ENCODE measurements at places on chromosomes 7 and 10.
A peak's percentile ranks its signal among the peaks of the same experiment; 100 is the strongest.

GRCh38 chr7:49564379-49564714 is 209.1 kb upstream of the VWC2 start:
- no peak for DNase-seq

- DNase-seq: peak; percentile 83
Observed at GRCh38 chr10:35058134-35058533, 32.0 kb downstream of the CUL2 start.

DNA sequence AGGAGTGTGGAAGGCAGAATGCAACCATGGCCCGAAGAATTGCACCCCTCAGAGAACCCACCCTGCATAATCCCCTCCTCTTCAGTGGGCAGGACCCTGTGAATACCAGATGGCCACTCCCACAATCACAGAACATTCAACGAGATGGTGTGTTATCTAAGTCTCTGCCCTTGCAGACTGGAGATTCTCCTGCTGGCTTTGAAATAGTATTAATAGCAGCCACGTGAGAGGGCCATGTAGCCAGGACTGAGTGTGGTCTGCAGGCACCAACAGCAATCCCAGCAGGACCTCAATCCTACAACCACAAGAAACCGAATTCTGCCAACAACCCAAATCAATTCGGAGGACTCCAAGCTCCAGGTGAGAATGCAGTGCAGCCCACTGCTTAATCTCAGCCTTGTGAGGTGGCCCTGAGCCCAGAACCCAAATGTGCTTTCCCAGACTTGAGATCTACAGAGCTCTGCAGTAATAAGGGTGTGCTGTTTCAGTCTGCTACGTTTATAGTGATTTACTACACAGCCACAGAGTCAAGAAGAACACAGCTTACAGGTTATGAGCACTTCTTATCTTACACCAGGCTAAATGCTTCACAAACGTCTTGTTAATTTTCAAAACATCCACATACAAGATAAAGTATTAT is 72.1 kb downstream of the VOPP1 start:
- DNase-seq: no peak

- DNase-seq: peak; percentile 34
Observed at GRCh38 chr7:77685233-77685632, 11.0 kb upstream of the RSBN1L start.

DNA sequence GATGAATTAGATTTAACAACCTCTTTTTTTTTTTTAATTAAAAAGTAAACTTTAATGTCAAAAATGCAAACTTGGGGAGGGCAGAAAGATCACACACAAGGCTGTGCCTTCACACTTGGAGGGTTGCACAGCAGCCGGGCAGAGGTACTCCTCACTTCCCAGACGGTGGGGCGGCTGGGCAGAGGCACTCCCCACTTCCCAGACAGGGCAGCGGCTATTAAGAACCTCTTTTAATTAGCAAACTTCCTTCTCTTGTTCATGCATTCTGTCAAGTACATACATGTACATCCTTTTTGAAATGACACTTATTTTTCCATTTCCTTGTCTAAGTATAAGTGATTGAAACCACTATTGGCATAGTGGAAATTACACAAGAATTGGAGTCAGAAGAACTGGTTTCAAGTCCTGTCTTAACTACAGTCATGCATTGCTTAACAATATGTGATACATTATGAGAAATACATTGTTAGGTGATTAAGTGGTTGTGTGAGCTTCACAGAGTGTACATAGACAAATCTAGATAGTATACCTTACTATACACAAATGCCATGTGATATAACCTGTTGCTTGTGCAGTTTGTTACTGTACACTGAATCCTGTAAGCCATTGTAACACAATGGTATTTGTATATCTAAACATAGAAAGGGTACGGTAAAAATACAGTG is 26.5 kb downstream of the BTRC start:
- no peak for DNase-seq

GRCh38 chr10:49611816-49612512 is 1.9 kb downstream of the SLC18A3 start:
- DNase-seq: no peak

- no peak for DNase-seq
Observed at GRCh38 chr7:142590830-142591457, 158.3 kb upstream of the PRSS1 start.

GRCh38 chr7:94391726-94392392 is 2.8 kb upstream of the COL1A2 start:
- peak; percentile 67 for DNase-seq

DNA sequence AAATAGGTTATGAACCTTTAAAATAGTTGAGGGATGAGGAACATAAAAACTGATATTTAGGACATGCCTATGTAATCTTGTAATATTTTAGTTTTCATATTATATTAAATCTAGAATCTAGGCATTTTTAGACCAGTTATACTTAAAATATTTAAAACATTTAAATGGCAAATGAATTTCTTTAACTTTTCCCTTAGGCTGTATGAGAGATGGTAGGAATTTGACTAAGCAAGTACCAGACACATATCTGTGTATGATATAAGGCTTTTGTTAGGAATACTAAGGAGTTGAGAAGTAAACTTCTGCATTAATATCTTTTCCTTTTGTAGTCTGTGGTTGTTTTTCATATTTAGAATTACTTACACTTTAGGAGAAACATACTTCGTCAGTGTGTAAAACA is 25.1 kb downstream of the SEPTIN7 start:
- DNase-seq: no peak

GRCh38 chr10:125641398-125641797 is 41.6 kb downstream of the TEX36 start:
- DNase-seq: peak; percentile 44

DNA sequence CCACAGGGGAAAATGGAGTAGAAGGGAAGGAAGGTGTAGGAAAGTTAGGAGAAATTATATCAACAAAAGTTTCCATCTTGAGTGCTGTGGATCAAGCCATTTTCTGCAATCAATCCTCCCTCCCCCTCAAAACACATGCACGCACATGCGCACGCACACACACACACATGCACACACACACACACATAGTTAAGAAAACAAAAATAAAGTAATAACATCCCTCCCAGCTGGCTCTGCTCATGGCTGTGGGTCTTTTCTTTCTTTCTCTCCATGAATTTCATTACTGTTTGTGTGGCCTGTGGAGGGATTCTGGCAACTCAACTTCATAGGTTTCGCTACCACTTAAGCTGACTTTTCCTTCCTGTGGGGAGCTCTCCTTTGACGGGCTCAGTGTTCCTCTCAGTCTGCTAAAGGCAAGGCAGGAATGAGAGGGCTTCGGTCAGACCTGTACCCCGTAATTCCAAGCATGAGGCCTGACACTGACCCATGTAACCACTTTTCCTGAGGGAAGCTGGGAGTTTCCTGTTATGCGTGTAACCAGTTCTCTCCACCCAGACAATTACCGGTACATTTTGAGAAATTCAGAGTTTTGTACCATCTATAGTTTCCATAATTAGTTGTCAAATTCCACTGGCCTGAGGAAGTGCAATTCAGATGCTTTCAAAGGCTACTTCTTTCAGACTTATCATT is 79.8 kb downstream of the ZNF92 start:
- DNase-seq: no peak

DNA sequence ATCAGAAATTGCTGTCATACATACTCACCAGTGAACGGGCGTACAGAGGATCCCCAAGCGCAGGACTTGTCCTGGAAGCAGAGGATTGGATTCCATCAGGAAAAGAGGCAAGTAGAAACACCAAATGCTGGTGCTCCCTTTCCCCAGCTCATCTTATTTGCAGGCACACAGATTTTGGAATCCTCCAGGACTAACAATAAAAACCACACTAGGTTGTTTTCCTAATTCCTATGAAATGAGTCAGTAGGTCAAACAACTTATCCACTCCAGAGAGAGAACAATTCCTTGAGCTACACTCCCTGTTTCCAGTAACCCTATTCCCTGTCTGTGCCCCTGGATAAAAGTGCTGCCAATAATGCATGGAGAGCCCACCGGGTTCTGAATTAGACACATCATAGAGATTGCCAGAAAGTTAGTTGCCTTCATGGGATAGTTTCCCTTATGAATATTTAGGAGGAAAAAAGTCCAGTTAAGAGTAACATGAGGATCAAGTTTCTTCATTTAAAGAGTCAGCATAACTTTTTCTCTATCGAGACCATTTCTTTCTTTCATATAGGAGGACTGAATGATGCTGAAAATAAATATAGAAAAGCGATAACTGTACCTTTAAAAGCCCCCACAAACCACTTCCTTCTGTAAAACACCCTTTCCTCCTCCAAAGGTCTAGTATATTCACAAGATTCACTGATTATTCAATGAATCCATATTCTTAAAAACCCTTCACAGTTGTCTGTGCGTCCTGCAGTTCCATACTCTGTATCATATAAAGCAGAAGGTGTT is 178.3 kb upstream of the KLF14 start:
- DNase-seq: no peak

- peak; percentile 93 for DNase-seq
Observed at GRCh38 chr10:99788598-99789256, 6.3 kb downstream of the ABCC2 start.

DNA sequence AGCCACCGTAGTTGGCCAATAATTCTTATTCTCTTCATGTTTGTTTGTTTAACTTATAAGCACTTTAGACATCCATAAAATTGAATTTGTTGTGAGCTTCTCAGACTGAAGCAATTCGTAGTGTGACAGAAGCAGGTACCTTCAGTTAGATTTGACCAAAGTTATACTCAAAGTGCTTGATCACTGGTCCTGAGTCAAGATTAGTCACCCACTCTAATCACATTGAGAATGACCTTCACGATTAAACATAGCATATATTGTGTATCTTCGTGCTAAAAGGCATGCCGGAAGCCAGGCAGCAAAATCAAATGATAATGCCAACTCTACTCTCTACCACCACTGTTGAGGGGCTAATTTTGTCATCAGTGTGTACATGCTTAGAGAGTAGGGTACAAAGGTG is 763.7 kb upstream of the MBL2 start:
- DNase-seq: no peak

DNA sequence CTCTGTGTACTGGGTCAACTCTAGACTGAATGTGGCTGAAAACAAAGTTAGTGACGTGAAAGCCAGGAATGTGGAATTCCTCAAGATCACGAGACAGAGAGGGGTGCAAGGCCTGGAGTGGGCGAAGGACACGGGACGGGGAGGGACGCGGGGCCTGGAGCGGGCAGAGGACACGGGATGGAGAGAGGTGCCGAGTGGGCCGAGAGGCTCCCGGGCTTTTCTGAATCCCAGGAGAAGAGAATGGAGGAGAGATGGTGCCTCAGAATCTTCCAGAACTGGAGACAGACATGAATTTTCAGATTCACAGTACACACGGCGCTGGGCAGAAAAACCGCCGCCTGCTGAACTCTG is 50.6 kb upstream of the PRKAR1B start:
- no peak for DNase-seq

GRCh38 chr7:87450706-87451105 is 24.8 kb downstream of the ABCB4 start:
- DNase-seq: no peak

DNA sequence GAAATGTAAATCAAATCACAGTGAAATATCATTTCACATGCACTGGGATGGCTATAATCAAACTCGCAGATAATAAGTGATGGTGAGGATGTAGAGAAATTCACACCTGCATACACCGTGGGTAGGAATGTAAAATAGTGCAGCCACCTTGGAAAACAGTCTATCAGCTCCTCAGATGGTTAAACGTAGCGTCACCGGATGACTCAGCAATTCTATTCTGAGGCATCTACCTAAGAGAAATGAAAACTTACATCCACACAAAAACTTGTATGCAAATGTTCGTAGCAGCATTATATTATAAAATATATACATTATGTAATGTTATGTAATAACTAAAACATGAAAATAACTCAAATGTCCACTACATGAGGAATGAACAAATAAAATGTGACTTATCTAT is 38.9 kb downstream of the SH3PXD2A start:
- DNase-seq: peak; percentile 41

DNA sequence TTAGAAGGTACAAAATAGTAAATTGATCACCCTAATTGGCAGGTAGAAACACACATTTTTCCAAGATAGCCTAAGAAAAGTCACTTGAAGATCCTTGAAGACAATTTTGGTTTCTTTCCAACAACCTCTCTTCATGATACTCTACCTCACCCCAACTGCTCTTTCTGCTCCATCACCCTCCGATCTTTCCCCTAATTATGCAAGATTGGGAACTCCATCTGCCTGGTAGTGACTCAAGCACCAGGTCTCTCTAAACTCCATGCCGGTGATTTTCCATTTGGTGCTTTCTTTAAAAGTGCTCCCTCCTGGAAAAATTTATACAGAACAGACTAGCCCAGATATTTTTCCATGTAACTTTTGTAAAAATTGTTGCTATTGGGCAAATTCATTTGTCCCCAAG is 1.1 kb upstream of the AKR1B1 start:
- DNase-seq: peak; percentile 56

GRCh38 chr7:2641406-2642393 is 9.9 kb downstream of the TTYH3 start:
- peak; percentile 94 for DNase-seq

- peak; percentile 6 for DNase-seq
Observed at GRCh38 chr10:131786756-131787605, 113.8 kb upstream of the PPP2R2D start.

DNA sequence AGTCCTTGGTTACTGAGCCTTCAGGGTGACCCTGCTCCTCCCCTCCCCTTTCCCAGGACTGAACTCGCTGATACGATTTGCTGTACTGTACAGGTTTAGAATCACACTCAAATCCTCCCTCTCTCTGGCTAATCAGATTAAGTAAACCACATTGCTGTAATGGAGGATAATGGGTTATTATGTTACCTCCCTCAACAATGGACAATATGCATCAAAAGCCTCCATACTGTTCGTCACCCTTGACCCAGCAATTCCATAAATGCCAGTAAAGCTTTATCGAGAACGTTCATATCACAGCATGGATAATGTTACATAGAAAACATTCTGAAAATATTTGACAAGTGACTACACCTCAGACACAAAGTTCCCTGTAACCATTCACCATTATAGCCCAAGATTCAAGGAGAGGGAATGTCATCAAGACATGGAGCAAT is 61.7 kb downstream of the FAM107B start:
- DNase-seq: peak; percentile 23

GRCh38 chr7:1895664-1896515 is 225.8 kb downstream of the ELFN1 start:
- DNase-seq: peak; percentile 23

- no peak for DNase-seq
Observed at GRCh38 chr7:30074422-30075030, 46.3 kb downstream of the PLEKHA8 start.

DNA sequence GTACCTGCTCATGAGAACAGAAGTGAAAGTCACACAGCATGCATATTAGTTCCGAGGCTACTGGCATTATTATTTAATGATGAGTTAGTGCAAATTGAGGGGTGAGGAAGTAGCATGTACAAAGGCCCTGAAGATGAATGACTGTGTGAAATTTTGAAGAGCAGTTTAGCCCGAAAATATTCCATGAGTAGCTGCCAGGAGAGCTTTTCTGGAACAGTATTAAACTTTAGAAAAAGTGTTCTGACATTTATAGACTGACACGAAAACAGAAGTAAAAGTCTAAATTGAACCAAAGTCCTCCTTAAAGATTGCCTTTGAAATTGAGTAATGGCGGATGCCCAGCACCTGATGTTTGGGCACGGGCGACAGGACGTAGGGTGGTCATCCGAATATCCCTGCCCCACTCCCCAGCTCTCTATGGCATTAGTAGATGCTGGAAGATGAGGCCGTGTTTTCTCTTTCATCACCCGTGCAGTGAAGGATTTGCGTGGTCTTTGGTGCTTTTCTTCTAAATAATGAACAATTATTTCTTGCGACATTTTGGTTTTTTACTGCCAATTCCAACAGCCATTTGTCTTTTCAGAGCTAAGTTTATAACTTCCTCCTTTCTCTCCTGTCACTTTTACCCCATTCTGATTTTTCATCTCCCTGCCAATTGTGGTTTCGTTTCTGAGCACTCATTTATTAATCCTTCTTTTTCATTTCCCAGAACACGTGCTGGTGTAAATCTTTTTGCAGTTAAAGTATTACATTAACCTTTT is 192.6 kb downstream of the MGMT start:
- no peak for DNase-seq

All from foreskin fibroblast (primary cell).